ENCODE measurements at places on chromosomes 7 and 10.

GRCh38 chr7:83305027-83305426 lies 142.3 kb upstream of the PCLO start:
- DNase-seq, result no peak

GRCh38 chr10:20598590-20598989 lies 298.5 kb downstream of the NEBL start:
- no peak for DNase-seq

DNA sequence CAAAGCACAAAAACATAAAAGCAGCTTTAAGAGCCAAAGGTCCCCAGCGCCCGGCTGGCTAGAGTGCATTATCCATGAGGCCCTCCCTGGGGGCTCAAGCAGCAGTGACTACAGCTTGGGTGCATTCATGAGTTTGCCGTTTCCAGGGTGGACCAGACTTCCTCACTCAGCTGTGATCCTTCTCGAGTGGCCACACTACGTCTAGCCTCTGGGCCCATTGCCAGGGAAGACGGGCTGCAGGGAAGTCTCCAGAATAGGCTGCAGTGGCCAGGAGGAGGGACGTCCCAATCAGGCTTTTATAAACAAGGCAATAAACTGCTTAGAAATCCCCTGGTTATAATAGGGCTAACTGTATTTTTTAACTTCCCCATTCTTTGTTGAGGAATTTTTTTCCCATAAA lies 89.4 kb upstream of the C1QL3 start:
- DNase-seq, result no peak

DNA sequence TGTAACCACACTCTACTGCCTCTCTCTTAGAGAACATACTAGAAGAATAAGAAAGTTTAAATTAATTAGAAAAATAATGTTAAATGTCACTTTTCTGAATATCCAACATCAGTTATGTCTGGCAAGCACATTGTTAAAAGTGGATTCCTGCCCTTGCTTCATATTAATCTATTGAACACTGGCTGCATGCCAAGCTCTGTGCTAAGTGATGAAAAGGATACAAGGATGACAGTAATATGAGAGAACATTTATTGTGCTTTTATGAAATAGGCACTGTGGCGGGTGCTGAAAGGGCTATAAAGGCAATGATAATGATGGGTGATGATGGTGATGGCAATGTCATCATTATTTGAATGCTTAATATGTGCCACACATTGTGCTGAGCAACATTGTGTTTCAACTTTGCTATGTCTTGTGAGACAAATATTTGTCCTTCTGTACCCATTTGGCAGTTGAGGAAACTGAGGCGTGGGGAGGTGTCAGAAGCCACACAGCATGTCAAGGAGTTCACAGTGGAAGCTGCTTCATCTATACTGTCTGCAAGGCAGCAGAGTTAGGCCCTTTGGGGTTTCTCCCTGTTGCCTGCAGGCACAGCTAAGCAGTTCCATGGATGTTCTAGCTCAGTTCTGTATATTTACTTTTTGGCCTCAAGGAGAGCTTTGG lies 64.2 kb upstream of the RAPGEF5 start:
- no peak for DNase-seq

GRCh38 chr7:16543456-16543855 lies 16.8 kb downstream of the LRRC72 start:
- DNase-seq, result no peak

DNA sequence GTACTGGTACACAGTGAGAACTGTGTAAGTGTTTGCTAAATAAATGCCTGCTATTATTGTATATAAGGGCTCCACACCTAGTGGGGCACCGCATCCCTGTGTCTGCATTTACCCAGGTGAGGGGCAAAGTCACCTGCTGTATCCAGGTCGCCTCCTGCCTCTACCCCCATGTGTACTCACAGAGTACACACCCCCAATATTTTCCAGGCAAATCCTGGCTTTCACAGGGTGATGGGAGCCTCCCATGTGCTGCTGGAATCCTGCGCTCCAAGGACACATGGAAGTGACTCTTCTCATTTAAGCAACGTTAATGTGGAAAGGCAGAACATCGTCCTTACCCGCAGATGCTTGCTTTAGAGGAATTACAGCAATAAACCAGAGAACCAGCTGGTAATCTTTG lies 48.2 kb downstream of the ARHGAP22 start:
- DNase-seq, result no peak

DNA sequence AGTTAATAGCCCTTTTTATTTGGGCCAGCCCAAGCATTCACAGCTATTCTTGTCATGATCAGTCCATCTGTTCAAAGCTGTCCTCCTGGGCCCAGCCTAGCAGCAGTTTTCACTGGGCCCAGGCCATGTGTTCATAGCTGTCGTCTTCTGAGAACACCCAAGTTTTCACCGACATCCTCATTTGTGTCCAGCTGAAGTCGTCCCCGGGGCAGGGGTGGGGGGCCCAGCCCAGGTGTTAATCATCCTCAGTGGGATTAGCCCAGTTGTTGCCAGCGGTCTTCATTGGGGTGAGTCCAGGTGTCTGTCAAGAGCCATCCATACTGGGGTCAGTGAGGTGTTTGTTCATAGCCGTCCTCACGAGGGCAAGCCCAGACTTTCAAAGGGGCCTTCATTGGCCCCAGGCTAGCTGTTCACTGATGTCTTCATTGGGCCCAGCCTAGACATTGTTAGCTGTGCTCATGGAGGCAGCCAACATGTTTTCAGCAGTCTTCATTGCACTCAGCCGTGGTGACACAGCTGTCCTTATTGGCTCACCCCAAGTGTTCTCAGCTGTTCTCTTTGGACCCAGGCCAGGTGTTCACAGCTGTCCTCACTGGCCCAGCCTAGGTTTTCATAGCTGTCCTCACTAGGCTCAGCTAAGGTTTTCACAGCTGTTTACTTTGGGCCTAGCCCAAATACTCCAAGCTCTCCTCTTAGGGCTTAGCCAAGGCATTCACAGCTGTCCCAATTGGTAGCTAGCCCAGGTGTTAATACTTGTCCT lies 10.0 kb downstream of the FRG2B start:
- no peak for DNase-seq

DNA sequence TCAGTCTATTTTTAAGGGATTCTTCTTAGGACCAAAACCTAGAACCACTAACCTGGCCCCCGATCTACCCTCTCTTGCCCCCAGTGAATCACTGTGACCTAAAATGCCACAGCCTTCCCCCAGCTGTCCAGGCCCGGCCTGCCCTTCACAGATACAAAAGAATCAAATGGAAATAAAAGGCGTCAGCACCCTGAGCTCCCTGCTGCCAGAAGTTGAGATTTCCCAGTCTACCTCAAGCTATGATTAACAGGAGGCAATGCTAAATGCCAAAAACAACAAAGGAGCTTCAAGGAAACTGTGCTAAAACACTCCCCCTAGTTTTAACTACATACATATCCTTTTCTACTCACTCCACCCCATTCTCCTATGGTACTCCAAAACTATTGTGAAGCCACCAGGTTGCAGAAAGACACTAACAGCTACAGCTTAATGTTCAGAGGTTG lies 67.8 kb downstream of the GSAP start:
- no peak for DNase-seq

Measured in NCI-H1417 treated with DMSO at 0.1 percent for 48 hours (cell line).